ENCODE measurements at places on chromosomes 1 and 21. TPM values are rescaled to one million over a fixed set of nuclear protein-coding genes. Genes with fewer than 3 reads are reported as not detected.

The UBE2U gene
- total RNA-seq, result not detected

The PDXK gene
- total RNA-seq, result 230 TPM

The KCNH1 gene
- total RNA-seq, result 0.14 TPM

The WDR26 gene
- 52.5 TPM for total RNA-seq

The C1orf87 gene
- total RNA-seq, result not detected

The ANXA9 gene
- total RNA-seq, result 0.28 TPM

The FLG gene
- under 0.01 TPM for total RNA-seq

The FYB2 gene
- not detected for total RNA-seq

The OR2L2 gene
- total RNA-seq, result under 0.01 TPM

The PTGS2 gene
- total RNA-seq, result 53.3 TPM

The S1PR1 gene
- 15.5 TPM for total RNA-seq

The KIF14 gene
- total RNA-seq, result 1.2 TPM

The CDC20 gene
- 6.7 TPM for total RNA-seq

The LCE6A gene
- not detected for total RNA-seq

The SPRR2D gene
- not detected for total RNA-seq

The ZNF695 gene
- 0.71 TPM for total RNA-seq

The OR2W3 gene
- total RNA-seq, result not detected

The TPTE gene
- not detected for total RNA-seq

The CYP2J2 gene
- total RNA-seq, result under 0.01 TPM

The WNT3A gene
- not detected for total RNA-seq

The KCNJ9 gene
- total RNA-seq, result under 0.01 TPM

The FNDC10 gene
- total RNA-seq, result 0.92 TPM

The TCHH gene
- under 0.01 TPM for total RNA-seq

The SUSD4 gene
- 0.14 TPM for total RNA-seq

The PGLYRP4 gene
- total RNA-seq, result not detected

The LCE1F gene
- total RNA-seq, result not detected

The CELA3B gene
- not detected for total RNA-seq

The IL6R gene
- 4.4 TPM for total RNA-seq

The GOLT1A gene
- not detected for total RNA-seq

The TSHB gene
- not detected for total RNA-seq

The KDF1 gene
- not detected for total RNA-seq

The RBP7 gene
- total RNA-seq, result not detected

The HRNR gene
- total RNA-seq, result under 0.01 TPM

The TMEM183A gene
- total RNA-seq, result 106 TPM

The PBXIP1 gene
- 105 TPM for total RNA-seq

The SPATA45 gene
- 0.28 TPM for total RNA-seq

Data from smooth muscle cell of bladder (primary cell).